ENCODE measurements at places on chromosomes 5 and 9.

DNA sequence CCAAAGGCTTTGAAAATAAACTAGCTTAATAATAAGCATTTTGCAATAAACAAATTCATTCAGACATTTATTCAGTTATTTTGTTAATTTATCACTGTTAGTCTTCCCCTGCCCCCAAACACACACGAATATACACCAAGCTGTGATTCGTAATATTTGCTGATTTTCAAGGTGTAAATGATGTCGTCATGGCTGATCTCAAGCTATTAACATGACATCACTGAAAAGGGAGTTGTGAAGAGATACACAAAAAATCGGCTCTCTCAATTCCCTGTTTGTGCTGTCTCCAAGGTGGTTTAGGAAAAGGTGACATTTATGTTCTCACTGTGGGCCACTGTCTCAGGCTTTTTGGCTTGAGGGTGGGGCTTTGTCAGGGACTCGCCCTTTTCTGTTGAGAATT lies 413.3 kb downstream of the CDH9 start:
- no peaks in the 10 kb centered on the region for H3K27me3 ChIP-seq
- no peaks in the 10 kb centered on the region for H3K4me1 ChIP-seq
- H3K4me3 ChIP-seq: no peak overlapping the region
- H3K36me3 ChIP-seq: no peaks in the 10 kb centered on the region
- DNase-seq: no peak

DNA sequence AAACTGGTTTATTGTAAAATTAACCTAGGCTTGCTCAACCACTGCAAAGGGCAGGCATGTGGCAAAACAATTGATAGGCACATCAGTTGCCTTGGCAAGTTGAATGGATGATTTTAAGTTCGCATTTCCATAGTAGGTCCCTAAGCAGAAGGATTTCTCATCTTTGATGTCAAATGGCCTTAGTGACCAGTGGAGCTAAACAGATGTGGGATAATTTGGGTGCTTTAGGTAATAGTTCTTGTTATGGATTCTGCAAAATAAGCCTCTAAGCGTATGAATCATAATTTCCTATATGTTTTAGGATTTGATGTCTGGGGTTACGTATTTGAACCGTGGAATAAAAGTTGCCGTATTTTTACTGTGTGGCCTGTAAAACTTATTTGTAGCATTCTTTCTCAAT lies 182.4 kb downstream of the CD180 start:
- no peaks in the 10 kb centered on the region for H3K36me3 ChIP-seq
- peaks cover 23% of the 10 kb centered on the region for H3K4me1 ChIP-seq
- no peaks in the 10 kb centered on the region for H3K27me3 ChIP-seq
- no peak for DNase-seq
- no peak overlapping the region for H3K27ac ChIP-seq

- DNase-seq: peak; percentile 59
- no peaks in the 10 kb centered on the region for H3K27me3 ChIP-seq
- H3K36me3 ChIP-seq: no peaks in the 10 kb centered on the region
- H3K27ac ChIP-seq: no peak overlapping the region
- H3K4me3 ChIP-seq: no peak overlapping the region
These were observed 71.3 kb downstream of the GLIS3 start for GRCh38 chr9:4228606-4229005.

DNA sequence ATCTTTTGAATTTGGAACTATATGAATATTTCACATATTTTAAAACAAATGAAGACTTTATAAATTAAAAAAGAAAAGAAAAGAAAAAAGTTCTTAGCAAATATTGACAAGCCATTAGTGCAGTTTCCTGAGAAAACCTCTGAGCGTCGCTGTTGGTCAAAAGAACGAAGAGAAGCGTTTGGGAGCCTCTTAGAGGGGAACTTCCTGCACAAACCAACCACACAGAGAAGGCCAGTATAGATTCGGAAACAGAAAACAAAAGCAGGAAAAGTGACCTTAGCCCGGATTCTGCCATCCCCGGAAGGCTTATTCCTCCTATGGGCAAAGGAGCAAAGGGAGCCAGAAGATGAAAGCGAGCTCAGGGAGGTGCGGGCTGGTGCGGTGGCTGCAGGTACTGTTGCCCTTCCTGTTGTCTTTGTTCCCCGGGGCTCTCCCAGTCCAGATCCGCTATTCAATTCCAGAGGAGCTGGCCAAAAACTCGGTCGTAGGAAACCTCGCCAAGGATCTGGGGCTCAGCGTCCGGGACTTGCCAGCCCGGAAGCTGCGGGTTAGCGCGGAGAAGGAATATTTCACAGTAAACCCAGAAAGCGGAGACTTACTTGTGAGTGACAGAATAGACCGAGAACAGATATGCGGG lies at the start of gene PCDHGB2:
TSS of gene PCDHGB2 (plus strand) at position 205 of the 637 bp plus-strand sequence. CDS start at position 347, 142 bp downstream.
- H3K27ac ChIP-seq: 0 out of 2 replicates have a peak within 1 kb of the TSS, but pooled peaks have one; percentile 49
- H3K27me3 ChIP-seq: peaks cover 2% of the 10 kb centered on the region
- peak within 1 kb of the TSS; percentile 61 for H3K4me3 ChIP-seq
- H3K36me3 ChIP-seq: peaks cover 6% of the 10 kb centered on the region

DNA sequence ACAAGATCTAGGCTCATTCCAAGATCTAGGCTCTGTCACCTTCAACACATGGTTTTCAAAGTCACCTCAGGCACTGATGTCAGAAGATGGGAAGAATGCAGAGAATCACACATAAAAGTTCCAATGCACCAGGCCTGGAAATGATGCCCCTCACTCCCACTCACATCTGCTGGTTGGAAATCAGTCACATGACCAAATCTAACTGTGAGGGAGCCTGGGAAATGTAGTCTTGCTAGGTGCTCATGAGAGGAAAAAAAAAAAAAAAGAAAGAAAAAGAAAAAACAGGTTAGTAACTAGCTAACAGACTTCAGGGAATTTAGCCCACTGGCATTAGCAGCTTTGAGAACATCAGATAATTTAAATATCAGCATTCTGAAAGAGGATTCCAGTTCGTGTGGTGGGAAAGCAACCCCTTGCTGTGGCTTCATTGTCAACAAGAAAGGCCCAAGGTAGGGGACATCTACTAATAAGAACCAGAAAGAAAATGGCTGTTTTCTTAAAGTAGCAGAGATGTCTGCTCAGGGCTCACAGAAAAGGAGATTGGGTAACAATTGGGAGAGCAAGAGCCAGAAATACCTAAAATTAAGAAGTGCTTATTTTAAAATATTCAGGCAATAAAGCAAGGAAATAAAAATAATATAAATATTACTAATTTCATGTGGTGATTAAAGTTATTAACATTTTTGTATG lies 614.3 kb downstream of the ACTL7B start:
- H3K36me3 ChIP-seq: no peaks in the 10 kb centered on the region
- DNase-seq: no peak
- no peak overlapping the region for H3K4me3 ChIP-seq
- H3K4me1 ChIP-seq: no peaks in the 10 kb centered on the region
- no peaks in the 10 kb centered on the region for H3K27me3 ChIP-seq
- no peak overlapping the region for H3K27ac ChIP-seq

DNA sequence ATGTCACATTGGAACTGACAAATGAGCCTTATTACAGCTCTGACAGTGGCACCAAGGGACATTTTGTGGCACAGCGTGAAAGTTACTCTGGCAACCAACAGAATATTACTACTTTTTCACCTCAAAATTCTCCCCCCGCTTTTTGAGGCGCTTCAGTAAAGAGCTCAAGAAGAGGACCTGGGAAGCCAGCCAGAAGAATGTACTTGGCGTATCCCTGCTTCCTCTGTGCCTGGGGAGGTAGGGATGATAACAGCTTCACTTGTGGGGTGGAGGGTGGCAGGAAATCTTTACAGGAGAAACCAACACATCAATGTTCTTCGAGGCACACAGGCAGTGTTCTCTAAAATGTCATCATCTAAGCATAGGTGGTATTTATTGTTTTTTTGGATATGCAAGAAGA lies 624.1 kb downstream of the NR2F1-AS1 start:
- no peaks in the 10 kb centered on the region for H3K4me1 ChIP-seq
- no peak for DNase-seq
- H3K27me3 ChIP-seq: no peaks in the 10 kb centered on the region
- no peak overlapping the region for H3K27ac ChIP-seq

GRCh38 chr9:20292002-20292401 lies 330.3 kb downstream of the MLLT3 start:
- peak; percentile 72 for DNase-seq
- peaks cover 3% of the 10 kb centered on the region for H3K4me1 ChIP-seq
- no peak overlapping the region for H3K27ac ChIP-seq
- no peaks in the 10 kb centered on the region for H3K27me3 ChIP-seq
- H3K36me3 ChIP-seq: no peaks in the 10 kb centered on the region

- no peak overlapping the region for H3K4me3 ChIP-seq
- H3K27me3 ChIP-seq: peaks cover 28% of the 10 kb centered on the region
- H3K27ac ChIP-seq: no peak overlapping the region
These were observed 18.6 kb downstream of the ADAMTSL2 start for GRCh38 chr9:133553123-133553522.

- H3K27ac ChIP-seq: no peak overlapping the region
- H3K27me3 ChIP-seq: no peaks in the 10 kb centered on the region
- H3K4me3 ChIP-seq: no peak overlapping the region
- no peaks in the 10 kb centered on the region for H3K4me1 ChIP-seq
- H3K36me3 ChIP-seq: no peaks in the 10 kb centered on the region
These were observed 5.8 kb upstream of the SNAPC3 start for GRCh38 chr9:15416880-15417279.

DNA sequence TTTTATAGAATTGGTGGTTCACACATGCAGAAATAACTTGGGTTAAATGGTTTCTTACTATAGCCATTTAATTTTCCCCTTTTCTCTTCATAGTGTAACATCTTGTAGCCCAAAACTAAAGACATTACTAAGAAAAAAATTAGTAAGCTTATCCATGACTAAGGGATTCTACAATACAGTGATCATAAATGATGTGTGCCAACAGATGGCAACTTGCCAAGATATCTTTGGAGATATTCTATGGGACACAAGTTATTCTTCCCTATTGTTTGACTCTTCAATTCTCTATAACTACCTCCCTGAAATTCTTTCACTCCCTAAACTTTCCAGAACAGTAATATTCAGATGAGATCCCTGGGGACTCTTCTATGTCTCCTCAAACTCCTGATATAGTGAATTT lies 580.6 kb downstream of the PTPRD start:
- no peak overlapping the region for H3K27ac ChIP-seq
- DNase-seq: no peak
- H3K4me1 ChIP-seq: no peaks in the 10 kb centered on the region
- no peak overlapping the region for H3K4me3 ChIP-seq
- no peaks in the 10 kb centered on the region for H3K36me3 ChIP-seq

DNA sequence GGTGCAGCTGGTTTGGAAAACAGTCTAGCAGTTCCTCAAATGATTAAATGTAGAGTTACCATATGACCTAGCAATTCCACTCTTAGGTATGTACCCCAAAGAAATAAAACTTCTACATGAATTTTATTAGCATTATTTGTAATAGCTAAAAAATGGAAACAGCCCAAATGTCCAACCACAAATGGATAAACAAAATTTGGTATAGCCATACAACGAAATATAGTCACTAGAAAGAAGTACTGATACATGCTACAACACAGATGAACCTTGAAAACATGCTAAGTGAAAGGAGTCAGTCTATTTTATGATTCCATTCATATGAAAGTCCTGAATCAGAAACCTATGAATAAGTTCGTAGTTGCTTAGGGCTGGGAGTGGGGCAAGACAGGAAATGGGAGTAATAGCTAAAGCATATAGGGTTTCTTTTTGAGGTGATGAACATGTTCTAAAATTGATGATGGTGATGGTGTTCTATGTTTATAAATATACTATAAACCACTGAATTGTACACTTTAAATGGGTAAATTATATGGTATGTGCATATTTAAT lies 6.3 kb downstream of the GDF9 start:
- H3K4me1 ChIP-seq: no peaks in the 10 kb centered on the region
- peak; percentile 29 for DNase-seq
- H3K4me3 ChIP-seq: no peak overlapping the region
- no peaks in the 10 kb centered on the region for H3K27me3 ChIP-seq

- H3K4me3 ChIP-seq: no peak overlapping the region
- peak; percentile 29 for DNase-seq
- no peak overlapping the region for H3K27ac ChIP-seq
- H3K27me3 ChIP-seq: no peaks in the 10 kb centered on the region
- no peaks in the 10 kb centered on the region for H3K4me1 ChIP-seq
- H3K36me3 ChIP-seq: no peaks in the 10 kb centered on the region
These were observed 372.0 kb upstream of the KIF2A start for GRCh38 chr5:61933787-61934626.

- no peaks in the 10 kb centered on the region for H3K27me3 ChIP-seq
- H3K4me1 ChIP-seq: no peaks in the 10 kb centered on the region
- no peak for DNase-seq
- H3K27ac ChIP-seq: no peak overlapping the region
- H3K36me3 ChIP-seq: no peaks in the 10 kb centered on the region
These were observed 773.4 kb downstream of the BRINP1 start for GRCh38 chr9:118595719-118596305.

GRCh38 chr9:80233102-80233843 lies 661.5 kb downstream of the TLE4 start:
- no peaks in the 10 kb centered on the region for H3K4me1 ChIP-seq
- H3K4me3 ChIP-seq: no peak overlapping the region
- no peaks in the 10 kb centered on the region for H3K27me3 ChIP-seq
- no peaks in the 10 kb centered on the region for H3K36me3 ChIP-seq

GRCh38 chr5:100826133-100826532 lies 76.9 kb downstream of the ST8SIA4 start:
- no peaks in the 10 kb centered on the region for H3K27me3 ChIP-seq
- no peak for DNase-seq
- H3K27ac ChIP-seq: no peak overlapping the region
- no peaks in the 10 kb centered on the region for H3K4me1 ChIP-seq
- no peaks in the 10 kb centered on the region for H3K36me3 ChIP-seq

DNA sequence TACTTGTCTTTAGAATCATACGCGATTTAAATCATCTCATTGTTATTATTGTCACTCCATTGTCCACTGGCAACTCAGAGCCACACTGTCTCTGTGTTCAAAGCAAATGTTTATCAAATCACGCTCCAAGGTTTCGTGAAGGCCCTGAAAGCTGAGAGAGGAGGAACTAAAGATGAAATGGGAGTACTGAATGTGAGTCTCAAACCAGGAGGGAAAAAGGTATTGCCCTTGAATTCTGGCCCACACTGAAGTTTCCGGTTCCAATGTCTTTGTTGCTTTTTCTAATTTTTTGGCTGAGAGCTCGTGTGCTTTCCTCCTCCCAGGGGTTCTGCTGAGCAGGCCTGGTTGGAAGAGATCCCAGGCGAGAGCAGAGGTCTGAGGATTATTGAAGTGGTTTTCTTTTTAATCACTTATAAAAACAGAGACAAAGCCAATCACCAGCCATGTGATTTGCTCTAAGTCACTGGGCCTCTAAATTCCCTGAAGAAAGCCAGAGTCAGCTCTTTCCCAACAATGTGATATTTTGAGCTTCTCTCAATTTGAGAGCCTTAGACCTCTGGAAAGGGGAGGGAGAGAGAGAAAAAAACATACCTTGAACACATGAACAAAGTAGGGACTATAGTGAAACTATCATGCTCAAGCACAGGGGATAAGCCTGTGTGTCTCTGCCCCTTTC lies 420.8 kb upstream of the GRAMD2B start:
- peak overlapping the region; percentile 72 for H3K27ac ChIP-seq
- H3K4me1 ChIP-seq: peaks cover 4% of the 10 kb centered on the region
- H3K36me3 ChIP-seq: no peaks in the 10 kb centered on the region
- H3K27me3 ChIP-seq: no peaks in the 10 kb centered on the region

Measured in IMR-90 (cell line).